Endodermal cell (in vitro differentiated cells): ENCODE measurements at places on chromosomes 3 and 15. TPM values are rescaled to one million over a fixed set of nuclear protein-coding genes. Genes with fewer than 3 reads are reported as not detected.
A peak's percentile ranks its signal among the peaks of the same experiment; 100 is the strongest.

- H3K27ac ChIP-seq: no peak overlapping the region
- H3K4me1 ChIP-seq: no peaks in the 10 kb centered on the region
- no peaks in the 10 kb centered on the region for H3K27me3 ChIP-seq
- no peak overlapping the region for H3K4me3 ChIP-seq
- DNase-seq: no peak
- H3K36me3 ChIP-seq: no peaks in the 10 kb centered on the region
These were observed 12.4 kb downstream of the SPATA16 start for GRCh38 chr3:173128633-173129032.

- peak; percentile 81 for DNase-seq
- no peaks in the 10 kb centered on the region for H3K4me1 ChIP-seq
- no peak overlapping the region for H3K27ac ChIP-seq
- H3K27me3 ChIP-seq: no peaks in the 10 kb centered on the region
These were observed 454.1 kb upstream of the BCHE start for GRCh38 chr3:166291186-166291955.

GRCh38 chr3:197023241-197023997 is 6.2 kb downstream of the MELTF start:
- DNase-seq: peak; percentile 43
- peaks cover 7% of the 10 kb centered on the region for H3K27me3 ChIP-seq
- no peak overlapping the region for H3K27ac ChIP-seq
- H3K36me3 ChIP-seq: no peaks in the 10 kb centered on the region

GRCh38 chr3:168094580-168094876 is 1.2 kb downstream of the GOLIM4 start:
- DNase-seq: no peak
- peak overlapping the region; percentile 97 for H3K27ac ChIP-seq
- H3K27me3 ChIP-seq: no peaks in the 10 kb centered on the region
- peak overlapping the region; percentile 90 for H3K4me3 ChIP-seq

DNA sequence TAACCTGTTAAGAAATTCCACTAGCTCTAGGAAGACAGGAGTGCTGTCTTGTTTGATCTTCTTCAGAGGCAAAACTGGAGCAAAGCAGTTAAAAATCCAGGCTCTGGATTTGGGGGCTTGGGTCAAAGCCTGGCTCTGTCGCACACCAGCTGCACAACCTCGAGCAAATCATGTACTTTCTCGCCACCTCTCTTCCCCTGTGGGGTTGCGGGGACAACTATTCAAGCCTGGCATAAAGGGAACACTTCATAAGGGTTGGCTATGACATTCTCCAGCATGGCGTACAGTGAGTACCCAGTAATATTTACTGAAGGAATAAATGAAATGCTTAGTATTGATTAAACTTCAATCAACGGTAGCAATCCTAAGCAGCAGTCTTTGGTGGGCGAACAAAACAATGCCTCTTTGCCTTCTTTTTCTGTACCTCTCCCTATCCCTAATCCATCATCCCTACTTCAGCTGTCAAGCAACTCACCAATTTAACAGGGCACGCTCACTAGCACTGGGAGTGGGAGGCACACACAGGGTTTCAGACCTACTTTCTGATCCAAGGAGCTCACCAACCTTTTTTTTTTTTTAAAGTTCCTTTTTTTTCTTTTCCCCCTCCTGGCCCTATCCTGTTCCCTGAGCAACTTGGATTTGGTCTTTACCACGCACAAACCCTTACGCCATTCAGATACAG is 33.0 kb downstream of the GNB5 start:
- H3K36me3 ChIP-seq: no peaks in the 10 kb centered on the region
- peak overlapping the region; percentile 12 for H3K27ac ChIP-seq
- DNase-seq: peak; percentile 15
- H3K4me3 ChIP-seq: no peak overlapping the region

DNA sequence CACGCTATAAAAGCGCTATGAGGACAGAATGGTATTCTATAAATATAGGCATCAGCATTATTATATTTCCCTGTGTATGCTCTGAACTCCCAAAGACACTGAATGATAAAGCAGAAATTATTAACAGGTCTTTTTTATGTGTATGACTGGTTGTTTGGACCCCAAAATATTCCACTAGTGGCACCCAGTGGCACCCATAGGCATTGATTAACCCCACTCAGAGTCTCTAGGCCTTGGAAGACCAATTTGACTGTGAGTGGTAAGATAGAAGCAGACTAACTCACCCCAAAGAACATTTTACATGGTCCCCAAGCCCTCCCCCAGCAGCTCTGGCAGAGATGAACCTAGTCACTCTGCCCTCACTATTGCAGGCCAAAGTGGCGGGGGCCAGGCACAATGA is 45.4 kb upstream of the UBE2E1 start:
- no peaks in the 10 kb centered on the region for H3K27me3 ChIP-seq
- no peaks in the 10 kb centered on the region for H3K36me3 ChIP-seq
- H3K4me3 ChIP-seq: no peak overlapping the region
- DNase-seq: no peak
- peaks cover 3% of the 10 kb centered on the region for H3K4me1 ChIP-seq
- H3K27ac ChIP-seq: no peak overlapping the region

GRCh38 chr3:70822669-70823068 is 510.2 kb upstream of the MDFIC2 start:
- no peaks in the 10 kb centered on the region for H3K27me3 ChIP-seq
- no peaks in the 10 kb centered on the region for H3K4me1 ChIP-seq
- H3K4me3 ChIP-seq: no peak overlapping the region
- no peaks in the 10 kb centered on the region for H3K36me3 ChIP-seq
- DNase-seq: no peak

Gene MEIS2
- 5.3 and 7.1 TPM in 2 replicates for total RNA-seq

Gene ONECUT1
- total RNA-seq: 1.4 to 2.7 TPM (median 1.8 TPM) in 3 replicates

DNA sequence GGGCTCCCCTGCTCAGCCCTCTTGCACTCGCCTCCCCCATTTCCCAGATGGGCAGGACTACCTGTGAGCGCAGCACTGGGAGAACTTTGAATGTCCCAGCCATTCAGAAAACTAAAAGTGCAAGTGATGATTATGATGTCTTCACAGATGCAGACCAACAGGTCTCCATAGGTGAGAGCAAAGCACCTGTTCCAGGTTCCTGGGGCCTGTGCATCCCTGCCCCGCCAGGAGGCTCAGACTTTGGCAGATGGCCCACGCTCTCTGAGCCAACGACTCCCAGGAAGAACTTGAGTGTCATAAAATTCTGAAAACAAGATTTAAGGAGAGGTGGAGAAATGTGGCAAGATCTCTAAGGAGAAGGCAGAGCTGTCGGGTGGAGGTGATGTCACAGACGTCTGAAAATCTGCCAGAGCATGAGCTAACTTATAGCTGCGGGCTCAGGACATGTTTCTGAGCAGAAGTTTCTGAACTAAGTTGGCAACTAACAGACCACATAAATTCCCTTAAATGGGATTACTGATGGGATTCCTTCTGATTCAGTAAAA is 110.8 kb upstream of the IGF1R start:
- no peak for DNase-seq
- no peak overlapping the region for H3K27ac ChIP-seq
- peaks cover 36% of the 10 kb centered on the region for H3K27me3 ChIP-seq

GRCh38 chr15:77017091-77017660 is 22.2 kb downstream of the PSTPIP1 start:
- no peak overlapping the region for H3K4me3 ChIP-seq
- H3K4me1 ChIP-seq: no peaks in the 10 kb centered on the region
- no peak overlapping the region for H3K27ac ChIP-seq
- no peaks in the 10 kb centered on the region for H3K36me3 ChIP-seq
- DNase-seq: peak; percentile 37

DNA sequence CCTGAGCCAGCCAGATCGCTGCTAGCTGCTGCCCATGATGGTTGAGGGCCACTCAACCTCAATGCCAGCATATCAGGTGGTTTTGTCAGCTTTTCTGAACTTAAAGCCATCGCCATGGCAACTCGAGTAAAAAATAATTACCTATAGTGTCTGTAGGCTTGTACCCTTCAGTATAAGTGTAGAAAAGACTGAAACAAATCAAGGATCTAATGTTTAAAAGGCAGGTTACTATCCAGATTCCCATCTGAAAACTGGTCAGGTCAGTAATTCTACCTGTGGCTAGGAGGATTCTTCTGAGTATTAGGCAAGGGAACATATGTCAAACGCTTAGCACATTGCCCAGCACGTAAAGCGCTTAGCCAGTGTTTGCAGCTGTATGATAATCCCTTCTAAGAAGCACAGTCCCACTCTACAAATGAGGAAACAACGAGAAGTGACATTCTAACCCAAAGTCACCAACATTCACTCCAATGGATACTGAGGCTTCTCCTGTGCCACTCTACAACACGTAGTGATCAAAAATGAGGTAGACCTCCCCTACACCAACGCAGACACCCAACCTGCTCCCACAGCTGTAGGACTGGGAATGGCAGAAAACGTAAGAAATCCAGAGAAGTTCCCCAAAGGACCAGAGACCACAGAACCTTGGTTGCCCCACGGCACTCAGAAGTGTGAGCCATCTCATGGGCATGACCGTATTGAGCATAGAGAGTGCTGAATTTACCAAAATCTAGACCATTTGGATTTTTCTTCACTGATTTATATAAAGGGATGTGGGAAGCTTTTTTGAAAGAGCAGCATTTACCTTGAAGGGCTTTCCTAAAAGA is 55.3 kb downstream of the SLTM start:
- no peak overlapping the region for H3K4me3 ChIP-seq
- peaks cover 65% of the 10 kb centered on the region for H3K36me3 ChIP-seq
- no peak overlapping the region for H3K27ac ChIP-seq

- no peaks in the 10 kb centered on the region for H3K27me3 ChIP-seq
- no peaks in the 10 kb centered on the region for H3K4me1 ChIP-seq
- H3K27ac ChIP-seq: no peak overlapping the region
These were observed 946.8 kb downstream of the OTOL1 start for GRCh38 chr3:162443376-162443775.

- DNase-seq: no peak
- H3K27me3 ChIP-seq: no peaks in the 10 kb centered on the region
- H3K27ac ChIP-seq: peak overlapping the region; percentile 87
- H3K4me1 ChIP-seq: no peaks in the 10 kb centered on the region
- H3K36me3 ChIP-seq: no peaks in the 10 kb centered on the region
These were observed 869 bp upstream of the TSC22D2 start for GRCh38 chr3:150407051-150407807.

- H3K36me3 ChIP-seq: no peaks in the 10 kb centered on the region
- H3K27ac ChIP-seq: no peak overlapping the region
- DNase-seq: no peak
- no peaks in the 10 kb centered on the region for H3K4me1 ChIP-seq
These were observed 652.0 kb upstream of the NECTIN3 start for GRCh38 chr3:110419601-110420000.

- H3K4me3 ChIP-seq: no peak overlapping the region
- H3K4me1 ChIP-seq: peaks cover 3% of the 10 kb centered on the region
- H3K27me3 ChIP-seq: no peaks in the 10 kb centered on the region
- no peak overlapping the region for H3K27ac ChIP-seq
These were observed 60.5 kb upstream of the KLF13 start for GRCh38 chr15:31265871-31266711.

DNA sequence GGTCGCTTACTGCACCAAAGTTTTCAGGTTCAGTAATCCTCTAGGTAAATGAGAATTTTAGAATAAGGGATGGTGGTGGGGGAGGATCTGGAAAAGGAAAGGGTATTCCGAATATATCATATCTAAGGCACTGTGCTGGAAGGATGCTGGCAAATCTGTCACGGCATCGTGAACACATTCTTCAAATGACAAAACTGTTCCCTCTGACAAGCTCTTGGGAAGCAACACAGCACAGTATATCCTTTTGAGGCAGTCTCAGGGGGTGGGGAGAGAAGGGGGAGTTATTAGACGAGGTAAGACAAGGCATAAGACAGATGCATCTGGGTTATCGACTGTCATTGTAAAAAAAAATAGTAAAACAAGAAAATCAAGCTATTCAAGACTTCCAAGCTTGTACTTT is 289.6 kb upstream of the LRRN1 start:
- no peak overlapping the region for H3K27ac ChIP-seq
- H3K27me3 ChIP-seq: no peaks in the 10 kb centered on the region

DNA sequence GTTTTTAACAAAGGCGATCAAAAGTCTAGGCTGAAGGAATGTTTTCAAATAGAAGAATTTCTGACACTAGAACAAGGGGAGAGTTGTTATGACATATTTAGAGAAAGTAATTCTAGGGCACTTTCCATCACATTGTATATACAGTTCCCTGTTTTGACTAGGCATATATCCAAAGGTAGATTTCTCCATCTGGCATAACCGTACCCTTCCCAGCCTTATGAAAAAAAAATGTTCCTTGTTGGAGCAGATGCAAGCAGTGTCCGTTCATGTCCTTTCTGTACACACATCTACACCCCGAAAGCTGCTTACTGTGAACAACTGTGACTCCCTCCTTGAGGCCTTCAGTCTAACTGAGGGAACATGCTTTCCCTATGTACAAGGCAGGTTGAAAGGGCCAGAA is 271.7 kb upstream of the GBE1 start:
- no peak for DNase-seq
- H3K36me3 ChIP-seq: no peaks in the 10 kb centered on the region
- H3K27ac ChIP-seq: no peak overlapping the region
- H3K27me3 ChIP-seq: no peaks in the 10 kb centered on the region
- H3K4me3 ChIP-seq: no peak overlapping the region

- no peak for DNase-seq
- no peak overlapping the region for H3K27ac ChIP-seq
- H3K27me3 ChIP-seq: no peaks in the 10 kb centered on the region
- H3K4me1 ChIP-seq: peaks cover 9% of the 10 kb centered on the region
- H3K36me3 ChIP-seq: peaks cover 38% of the 10 kb centered on the region
These were observed 22.4 kb downstream of the PRKCI start for GRCh38 chr3:170244576-170244975.

GRCh38 chr15:75347222-75348033 is 589 bp downstream of the NEIL1 start:
- no peaks in the 10 kb centered on the region for H3K36me3 ChIP-seq
- peak overlapping the region; percentile 87 for H3K4me3 ChIP-seq
- no peaks in the 10 kb centered on the region for H3K4me1 ChIP-seq
- no peak overlapping the region for H3K27ac ChIP-seq

Gene CCR5
- not detected in 2 replicates for total RNA-seq

GRCh38 chr3:58307639-58308215 is 1.4 kb downstream of the HTD2 start:
- H3K27ac ChIP-seq: no peak overlapping the region
- peaks cover 37% of the 10 kb centered on the region for H3K36me3 ChIP-seq
- DNase-seq: peak; percentile 55
- peak overlapping the region; percentile 87 for H3K4me3 ChIP-seq
- peaks cover 9% of the 10 kb centered on the region for H3K4me1 ChIP-seq
- peaks cover 4% of the 10 kb centered on the region for H3K27me3 ChIP-seq

Gene KLF15
- total RNA-seq: 20.5 and 20.7 TPM in 2 replicates

GRCh38 chr15:95468820-95469219 is 861.7 kb upstream of the NR2F2 start:
- H3K27me3 ChIP-seq: no peaks in the 10 kb centered on the region
- H3K4me3 ChIP-seq: no peak overlapping the region
- no peak overlapping the region for H3K27ac ChIP-seq
- no peaks in the 10 kb centered on the region for H3K36me3 ChIP-seq
- no peak for DNase-seq

GRCh38 chr3:183690402-183690995 is 7.1 kb upstream of the YEATS2 start:
- H3K36me3 ChIP-seq: no peaks in the 10 kb centered on the region
- no peak for DNase-seq
- no peak overlapping the region for H3K4me3 ChIP-seq

DNA sequence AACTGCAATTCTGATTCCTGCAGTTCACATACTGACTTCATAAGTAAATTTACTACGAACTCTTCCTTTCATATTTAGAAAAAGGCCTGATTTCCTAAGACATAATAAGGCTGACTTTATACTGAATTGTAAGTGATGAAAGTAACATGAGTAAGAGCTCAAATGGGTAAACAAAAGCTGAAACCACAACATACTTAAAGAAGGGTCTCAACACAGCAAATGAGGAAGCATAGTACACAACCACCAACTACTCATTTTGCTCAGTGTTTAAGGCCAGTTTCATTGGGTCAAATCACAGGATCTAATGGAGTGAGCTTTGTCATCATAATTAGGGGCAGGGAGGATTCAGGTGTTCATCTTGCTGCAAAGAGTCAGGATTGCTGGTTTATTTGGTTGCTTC is 81.4 kb downstream of the SETD2 start:
- H3K4me3 ChIP-seq: no peak overlapping the region
- peaks cover 93% of the 10 kb centered on the region for H3K36me3 ChIP-seq
- H3K27me3 ChIP-seq: no peaks in the 10 kb centered on the region
- H3K4me1 ChIP-seq: no peaks in the 10 kb centered on the region

Gene FAIM
- total RNA-seq: 9.2 to 15.4 TPM (median 12.2 TPM) in 3 replicates
